ENCODE measurements at places on chromosomes 12 and 14.

DNA sequence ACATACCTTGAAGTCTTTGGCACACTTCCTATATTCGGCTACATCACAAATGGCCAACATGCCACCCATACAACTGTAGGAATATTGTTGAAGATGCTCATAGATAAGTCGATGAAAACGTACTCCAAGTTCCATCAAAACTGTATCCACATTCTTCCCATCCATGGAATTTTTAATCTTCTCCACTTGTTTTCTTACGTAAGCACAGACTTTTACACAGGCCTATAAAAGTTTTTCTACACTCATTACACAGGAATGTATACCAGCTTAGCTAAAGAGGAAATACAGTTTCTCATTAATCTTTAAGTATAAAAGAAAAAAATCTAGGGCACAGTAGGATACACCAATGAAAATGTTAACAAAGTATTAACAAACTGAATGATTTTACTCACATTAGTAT lies 59.1 kb downstream of the EXOC5 start:
- DNase-seq = no peak

- no peak for DNase-seq
Measured at GRCh38 chr12:111085096-111085495, 164.7 kb upstream of the MYL2 start.

DNA sequence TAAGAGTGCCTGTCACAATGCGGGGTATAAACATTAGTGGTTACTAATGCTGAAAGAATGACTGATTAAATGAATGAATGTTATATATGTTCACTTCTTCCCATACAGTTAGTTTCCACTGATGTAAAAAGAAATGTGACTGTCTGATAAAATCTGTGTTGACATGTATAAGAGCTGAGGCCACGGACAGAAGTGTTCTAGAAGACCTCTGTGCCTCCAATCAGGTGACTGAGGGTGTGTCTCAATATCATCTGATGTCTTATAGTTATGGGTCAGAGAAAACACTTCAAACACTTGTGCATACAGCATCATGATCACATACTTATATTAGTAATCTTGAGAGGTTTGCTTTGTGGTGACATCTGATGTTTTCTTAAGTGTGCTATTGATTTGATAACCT lies 183.4 kb downstream of the TTC7B start:
- no peak for DNase-seq

- DNase-seq = no peak
Measured at GRCh38 chr14:53741479-53742232, 215.0 kb downstream of the BMP4 start.

- no peak for DNase-seq
Measured at GRCh38 chr12:93740751-93741150, 63.6 kb downstream of the CRADD start.

GRCh38 chr12:26614011-26614616 lies 218.9 kb downstream of the ITPR2 start:
- DNase-seq = no peak

- no peak for DNase-seq
Measured at GRCh38 chr12:96434107-96434506, 33.9 kb upstream of the CDK17 start.

DNA sequence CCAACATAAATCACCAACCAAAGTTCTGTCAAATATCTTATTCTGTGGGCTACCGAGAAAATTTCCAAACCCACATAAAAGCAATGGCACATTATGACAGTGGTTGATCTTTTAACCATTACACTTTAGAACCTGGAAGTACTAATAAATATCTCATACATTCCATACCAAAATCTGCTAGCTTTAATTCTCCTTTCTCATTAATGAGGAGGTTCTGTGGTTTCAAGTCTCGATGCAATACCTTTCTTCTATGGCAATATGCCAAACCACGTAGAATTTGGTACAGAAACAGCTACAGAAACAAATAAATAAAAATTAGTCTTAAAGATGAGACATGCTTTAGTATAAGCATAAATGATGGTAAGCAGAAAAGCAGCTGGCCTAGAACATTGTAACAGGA lies 100.7 kb downstream of the ELK3 start:
- no peak for DNase-seq

DNA sequence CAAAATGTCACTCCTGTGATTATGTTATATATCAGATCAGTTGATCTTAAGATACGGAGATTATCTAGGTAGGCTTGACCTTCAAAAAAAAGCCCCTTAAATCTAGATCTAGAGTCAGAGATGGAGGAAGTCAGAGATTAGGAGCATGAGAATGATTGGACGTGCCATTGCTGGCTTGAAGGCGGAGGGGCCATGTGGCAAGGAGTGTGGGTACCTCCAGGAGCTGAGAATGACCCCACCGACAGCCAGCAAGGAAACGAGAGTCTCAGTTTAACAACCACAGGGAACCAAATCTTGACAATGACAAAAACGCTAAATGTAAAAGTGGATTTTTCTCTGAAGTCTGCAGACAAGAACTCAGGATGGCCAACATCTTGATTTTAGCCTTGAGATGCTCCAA lies 32.5 kb upstream of the MANSC4 start:
- DNase-seq = no peak

GRCh38 chr12:29722164-29722563 lies 61.6 kb downstream of the TMTC1 start:
- no peak for DNase-seq

- DNase-seq = no peak
Measured at GRCh38 chr12:12194206-12194605, 72.6 kb downstream of the LRP6 start.

- no peak for DNase-seq
Measured at GRCh38 chr14:71773898-71774481, 158.2 kb upstream of the RGS6 start.

GRCh38 chr12:6218347-6218925 lies 18.2 kb downstream of the CD9 start:
- no peak for DNase-seq

- no peak for DNase-seq
Measured at GRCh38 chr12:26318661-26319068, 123.3 kb downstream of the SSPN start.

DNA sequence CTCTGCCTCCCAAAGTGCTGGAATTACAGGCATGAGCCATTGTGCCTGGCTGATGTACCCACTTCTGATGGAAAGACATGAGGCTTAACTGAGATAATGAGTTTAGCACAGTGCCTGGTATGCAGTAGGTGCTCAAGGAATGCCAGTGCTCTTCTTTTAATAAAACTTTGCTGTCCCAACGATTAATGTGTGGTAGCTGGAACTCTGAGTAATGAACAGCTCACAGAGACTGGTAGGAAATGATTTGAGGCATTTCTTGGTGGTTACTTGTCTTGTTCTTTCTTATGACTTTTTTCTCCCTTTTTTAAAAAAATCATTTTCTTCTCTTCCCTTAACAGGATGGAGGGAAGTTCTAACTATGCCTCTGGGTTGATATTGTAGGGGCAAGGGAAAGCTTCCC lies 235.7 kb upstream of the PWP1 start:
- no peak for DNase-seq

DNA sequence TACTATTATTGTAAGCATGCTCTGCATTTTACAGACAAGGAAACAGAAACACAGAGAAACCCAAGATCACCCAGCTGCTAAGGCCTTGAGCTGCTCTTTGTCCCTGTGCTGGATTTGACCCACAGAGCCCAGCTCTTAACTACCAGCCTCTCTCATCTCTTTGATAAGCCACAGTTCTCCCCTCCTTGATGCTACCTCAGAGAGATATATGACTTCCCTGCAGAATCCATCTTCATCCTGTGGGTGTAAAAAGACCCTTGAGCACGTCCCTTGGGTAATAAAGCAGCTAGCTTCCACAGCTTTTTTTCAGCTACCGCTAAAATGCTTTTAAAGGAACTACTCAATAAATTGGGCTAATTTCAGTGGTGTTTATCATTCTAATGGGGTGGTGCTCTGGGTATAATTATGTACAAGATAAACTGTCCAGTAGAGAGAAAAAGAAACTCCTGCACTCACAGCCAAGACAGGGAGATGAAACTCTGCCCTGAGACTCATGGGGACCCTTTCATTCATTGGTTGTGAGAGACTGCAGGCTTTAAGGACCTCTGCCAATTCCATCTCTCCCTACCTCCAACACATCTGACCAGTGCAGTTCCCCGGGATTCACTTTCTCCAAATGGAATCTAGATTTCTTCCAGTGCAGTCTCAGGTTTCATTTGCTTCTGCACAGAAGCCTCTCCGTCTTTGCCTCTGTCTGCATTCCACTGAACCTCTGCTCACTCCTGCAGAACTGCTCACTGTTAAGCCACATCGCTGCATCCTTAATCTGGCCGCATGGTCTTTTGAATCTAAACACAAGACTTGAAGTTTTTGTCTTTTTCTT lies 24.7 kb upstream of the NTF3 start:
- no peak for DNase-seq

DNA sequence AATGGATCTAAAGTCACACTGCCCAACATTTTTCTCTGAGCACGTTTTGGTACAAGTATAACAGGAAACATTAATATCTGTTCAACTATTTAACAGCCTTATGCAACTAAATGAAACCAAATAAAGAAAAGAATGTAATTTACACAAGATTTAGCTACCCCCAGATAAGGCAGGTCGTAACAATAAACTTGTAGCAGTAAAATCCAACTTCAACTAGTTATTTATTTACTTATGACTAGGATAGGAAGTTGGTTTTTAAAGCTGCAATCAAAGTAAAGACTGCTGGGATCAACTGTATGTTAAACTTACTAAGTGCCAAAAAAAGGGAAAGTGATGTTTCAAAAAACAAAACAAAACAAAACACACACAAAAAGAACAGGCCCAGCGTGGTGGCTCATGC lies 30.9 kb downstream of the FERMT2 start:
- DNase-seq = no peak

DNA sequence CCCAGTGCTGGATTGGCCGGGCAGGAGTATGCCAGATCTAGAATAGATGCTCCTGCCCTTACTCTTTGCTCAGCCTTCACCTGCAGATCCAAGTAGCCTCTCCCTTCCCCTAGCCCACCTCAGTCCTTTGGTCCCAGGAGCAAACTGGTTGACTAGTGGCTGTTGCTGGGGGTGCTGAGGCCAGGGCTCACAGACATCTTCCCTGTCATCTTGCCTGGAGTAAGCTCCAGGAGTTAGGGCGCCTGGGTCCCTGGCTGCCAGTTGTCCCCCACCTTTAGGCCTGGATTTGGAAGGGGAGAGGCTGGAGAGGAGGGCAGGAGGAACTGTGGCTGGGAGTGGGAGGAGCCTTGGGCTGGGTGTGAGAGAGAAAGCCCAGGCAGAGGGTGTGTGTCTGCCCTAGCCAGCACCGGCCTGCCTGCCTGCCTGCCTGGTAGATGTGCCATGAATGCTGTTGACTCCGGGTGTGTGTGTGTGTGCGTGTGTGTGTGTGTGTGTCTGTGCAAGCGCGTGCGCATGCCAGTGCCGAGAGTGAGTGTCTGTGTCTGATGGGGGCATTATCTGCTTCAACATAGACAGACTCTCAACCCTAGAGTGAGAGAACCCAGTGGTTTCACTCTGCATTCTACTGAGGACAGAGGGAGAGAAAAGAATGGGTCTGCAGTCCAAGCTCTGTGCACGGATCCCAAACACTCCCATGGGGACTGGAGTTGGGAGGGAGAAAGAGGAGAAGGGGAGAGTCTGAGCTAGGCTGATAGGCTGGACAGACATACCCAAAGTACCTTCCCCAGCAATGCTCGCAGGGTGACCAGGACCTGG lies 845 bp upstream of the RARG start:
- no peak for DNase-seq

GRCh38 chr12:126418400-126418799 lies 1353.2 kb downstream of the AACS start:
- no peak for DNase-seq

DNA sequence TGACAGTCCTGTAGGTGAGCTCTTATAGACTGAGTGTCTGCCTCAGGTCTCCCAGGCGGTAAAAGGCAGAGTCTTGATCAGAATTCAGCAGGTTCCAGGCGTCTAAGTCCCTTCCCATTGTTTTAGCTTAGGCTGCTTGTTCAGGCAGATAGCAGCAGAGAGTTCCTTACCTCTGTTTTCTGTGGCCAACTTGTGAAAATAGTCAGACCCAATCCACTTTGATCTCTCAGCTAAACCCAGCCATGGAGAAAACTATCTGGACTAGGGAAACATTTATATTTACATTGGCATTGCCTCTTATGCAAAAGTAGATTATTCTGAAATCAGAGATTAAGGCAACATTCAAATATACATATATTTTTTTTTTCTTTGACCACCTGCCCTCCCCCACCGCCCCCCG lies 21.4 kb downstream of the CCDC62 start:
- no peak for DNase-seq

DNA sequence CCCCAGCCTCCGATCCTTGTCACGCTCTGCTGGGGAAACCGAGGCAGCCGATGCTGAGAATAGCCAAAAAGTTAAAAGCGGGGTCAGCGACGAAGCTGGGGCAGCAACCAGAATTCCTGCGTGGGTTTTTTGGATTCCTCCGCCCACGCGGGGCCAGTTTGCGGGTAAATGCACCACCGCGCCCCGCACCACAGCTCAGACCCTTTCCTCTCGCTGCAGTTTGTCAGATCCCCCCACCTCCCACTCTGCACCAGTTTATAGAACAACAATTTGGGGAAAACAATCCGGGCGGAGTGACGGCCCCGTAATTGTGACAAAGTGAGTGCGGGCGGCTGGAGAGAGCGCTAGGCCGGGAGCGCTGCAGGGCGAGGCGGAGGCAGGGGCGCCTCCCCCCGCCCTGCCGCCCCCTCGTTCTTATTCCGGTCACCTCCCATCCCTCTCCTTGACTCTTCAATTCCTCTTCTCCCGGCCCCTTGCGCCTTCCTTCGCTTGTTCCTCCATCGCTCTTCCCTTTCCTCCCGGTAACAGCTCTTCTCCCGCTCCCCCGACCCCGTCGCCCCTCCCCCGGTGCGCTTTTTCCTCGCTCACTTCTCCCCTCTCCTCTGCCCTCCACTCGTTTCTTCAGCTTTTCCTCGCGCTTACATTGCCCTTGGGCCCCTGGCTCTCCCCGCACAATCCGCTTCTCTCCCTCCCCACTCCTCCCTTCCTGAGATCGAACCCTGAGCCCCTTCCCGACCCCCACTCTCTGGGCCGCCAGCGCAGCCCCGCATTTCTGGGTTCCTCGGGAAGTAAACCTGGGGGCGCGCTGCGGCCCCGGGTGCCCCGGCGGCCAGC lies 646 bp upstream of the DNAJC22 start:
- no peak for DNase-seq

DNA sequence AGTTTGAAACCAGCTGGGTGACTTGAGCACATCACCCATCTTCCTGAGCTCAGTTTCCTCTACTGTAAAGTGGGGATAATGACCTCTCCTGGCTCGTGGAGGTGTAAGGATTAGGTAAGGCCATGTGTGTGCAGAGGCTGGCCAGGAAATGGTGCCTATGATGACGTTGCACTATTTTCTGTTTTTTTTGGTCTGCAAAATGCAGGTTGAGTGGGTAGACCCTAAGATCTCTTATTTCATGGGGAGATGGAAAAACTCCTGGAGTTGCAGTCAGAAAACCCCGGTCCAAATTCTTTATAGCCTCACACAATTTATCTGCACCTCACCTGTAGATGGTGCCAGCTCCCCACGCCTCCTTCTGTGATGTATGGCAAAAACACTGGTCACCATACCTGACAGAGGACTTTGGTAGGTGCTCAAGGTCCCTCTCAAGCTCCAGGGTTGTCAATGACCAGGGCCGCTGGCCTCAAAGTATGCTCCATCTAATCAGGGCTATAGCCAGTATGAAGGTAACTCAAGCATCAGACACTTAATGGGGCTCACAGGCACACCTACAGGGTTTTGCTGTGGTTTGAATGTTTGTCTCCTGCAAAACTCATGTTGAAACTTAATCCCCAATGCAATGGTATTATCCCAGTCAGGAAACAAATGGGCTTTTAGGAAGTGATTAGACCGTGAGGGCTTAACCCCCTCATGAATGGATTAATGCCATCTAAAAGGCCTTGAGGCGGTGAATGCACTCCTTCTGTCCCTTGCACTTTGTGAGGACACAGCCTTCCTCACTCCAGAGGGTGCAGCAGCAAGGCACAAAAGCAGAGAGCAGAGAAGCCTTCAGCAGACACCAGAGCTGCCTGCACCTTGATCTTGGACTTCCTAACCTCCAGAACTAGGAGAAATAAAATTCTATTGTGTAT lies 17.6 kb downstream of the C14orf132 start:
- peak; percentile 51 for DNase-seq

Measured in D721Med (cell line).